Natural killer cell (primary cell): ENCODE measurements at places on chromosomes 12 and 14. TPM values are rescaled to one million over a fixed set of nuclear protein-coding genes. Genes with fewer than 3 reads are reported as not detected.

DNA sequence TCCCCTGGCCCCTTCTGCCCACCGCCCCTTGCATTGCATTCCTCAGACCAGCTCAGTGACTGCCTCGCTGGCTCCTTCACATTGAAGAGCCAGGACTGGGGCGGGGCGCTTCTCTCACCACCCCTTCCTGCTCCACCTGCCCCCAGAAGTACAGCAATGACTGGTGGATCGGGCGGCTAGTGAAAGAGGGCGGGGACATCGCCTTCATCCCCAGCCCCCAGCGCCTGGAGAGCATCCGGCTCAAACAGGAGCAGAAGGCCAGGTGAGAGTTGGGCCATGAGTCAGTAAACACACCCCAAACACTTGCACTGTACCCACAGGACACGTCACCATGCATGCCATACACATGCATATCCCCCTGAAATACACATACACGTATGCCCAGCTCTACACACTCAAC, 5.8 kb downstream of the CACNB3 start:
- no peak for DNase-seq

DNA sequence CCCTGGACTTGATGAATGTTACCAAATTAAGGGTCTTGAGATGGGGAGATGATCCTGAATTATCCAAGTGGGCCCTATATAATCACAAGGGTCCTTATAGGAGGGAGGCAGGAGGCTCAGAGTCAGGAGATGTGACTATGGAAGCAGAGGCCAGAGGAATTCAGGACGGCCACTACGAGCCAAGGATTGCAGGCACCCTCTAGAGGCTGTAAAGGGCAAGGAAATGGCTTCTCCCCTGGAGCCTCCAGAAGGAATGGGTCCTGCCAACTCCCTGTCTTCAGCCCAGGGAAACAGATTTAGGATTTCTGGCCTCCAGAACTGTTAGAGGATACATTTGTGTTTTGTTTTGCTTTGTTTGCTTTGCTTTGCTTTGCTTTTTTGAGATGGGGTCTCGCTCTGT, 8.8 kb downstream of the BDKRB1 start:
- DNase-seq, result no peak

- DNase-seq, result no peak
Measured at GRCh38 chr12:102638777-102639176, 158.4 kb upstream of the IGF1 start.

DNA sequence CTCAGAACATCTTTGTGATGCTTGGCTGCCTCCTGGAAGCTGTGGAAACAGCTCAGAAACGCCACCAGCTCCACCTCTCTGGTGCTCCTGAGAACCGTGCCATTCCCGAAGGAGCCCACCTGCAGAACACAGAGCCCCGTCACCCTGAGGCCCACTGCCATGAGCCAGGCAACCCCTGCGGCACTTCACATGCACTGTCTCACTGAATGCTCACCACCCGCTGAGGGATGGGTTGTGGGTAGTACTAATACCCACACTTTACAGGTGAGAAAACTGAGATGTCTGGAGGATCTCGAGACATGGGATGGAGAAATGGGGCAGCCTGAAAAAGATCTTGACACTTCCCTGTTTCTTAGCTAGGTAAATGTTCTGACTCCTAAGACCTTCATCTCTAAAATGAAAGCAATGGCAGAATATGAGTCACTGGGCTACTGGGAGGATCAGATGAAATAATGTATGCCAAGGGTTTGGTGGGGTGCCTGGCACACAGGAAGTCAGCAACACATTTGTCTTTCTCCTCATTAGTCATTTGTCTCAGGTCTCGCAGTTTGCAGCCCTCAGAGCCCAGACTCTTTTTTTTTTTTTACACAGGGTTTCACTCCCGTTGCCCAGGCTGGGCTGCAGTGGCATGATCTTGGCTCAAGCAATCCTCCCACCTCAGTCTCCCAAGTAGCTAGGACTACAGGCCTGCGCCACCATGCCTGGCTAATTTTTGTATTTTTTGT, 5.3 kb downstream of the OASL start:
- DNase-seq, result peak; percentile 87

The KCNMB4 gene
- total RNA-seq, result not detected

The CAPZA3 gene
- total RNA-seq, result not detected

The LRTM2 gene
- total RNA-seq, result not detected

The B3GNT4 gene
- total RNA-seq, result 0.68 TPM
